ENCODE measurements at places on chromosomes 13 and 19. TPM values are rescaled to one million over a fixed set of nuclear protein-coding genes. Genes with fewer than 3 reads are reported as not detected.

Gene F2RL3
- 1.9 TPM for total RNA-seq

Gene CYP4F11
- not detected for total RNA-seq

Gene CEACAM7
- 1.1 TPM for total RNA-seq

Gene CGB1
- total RNA-seq: not detected

Gene C5AR1
- 10.0 TPM for total RNA-seq

Gene FUT6
- not detected for total RNA-seq

Gene LILRB2
- 2.5 TPM for total RNA-seq

Gene ANO8
- 2.5 TPM for total RNA-seq

Gene BAX
- total RNA-seq: 31.8 TPM

Gene GNG7
- 1.8 TPM for total RNA-seq

Gene PRODH2
- not detected for total RNA-seq

Gene DAND5
- 1.2 TPM for total RNA-seq

DNA sequence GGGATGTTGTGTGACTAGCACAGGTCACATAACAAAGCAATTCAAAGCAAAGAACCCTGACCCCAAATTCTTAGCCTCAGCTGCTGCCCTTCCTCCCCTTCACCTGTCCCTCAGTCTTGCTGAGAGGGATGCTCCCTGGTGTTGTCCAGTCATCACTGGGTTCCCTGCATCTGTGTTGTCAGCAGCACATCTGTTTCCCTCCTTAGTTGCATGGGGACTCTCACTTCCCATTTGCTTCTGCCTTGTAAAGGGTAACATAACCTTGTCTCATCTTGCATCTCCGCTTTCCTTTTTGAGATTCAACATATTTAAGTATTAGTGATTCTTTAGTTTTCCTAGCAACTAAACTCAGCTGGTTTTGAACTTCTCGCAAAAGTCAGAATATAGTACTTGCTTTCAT lies 54.0 kb downstream of the SPATA13 start:
- no peak for DNase-seq

DNA sequence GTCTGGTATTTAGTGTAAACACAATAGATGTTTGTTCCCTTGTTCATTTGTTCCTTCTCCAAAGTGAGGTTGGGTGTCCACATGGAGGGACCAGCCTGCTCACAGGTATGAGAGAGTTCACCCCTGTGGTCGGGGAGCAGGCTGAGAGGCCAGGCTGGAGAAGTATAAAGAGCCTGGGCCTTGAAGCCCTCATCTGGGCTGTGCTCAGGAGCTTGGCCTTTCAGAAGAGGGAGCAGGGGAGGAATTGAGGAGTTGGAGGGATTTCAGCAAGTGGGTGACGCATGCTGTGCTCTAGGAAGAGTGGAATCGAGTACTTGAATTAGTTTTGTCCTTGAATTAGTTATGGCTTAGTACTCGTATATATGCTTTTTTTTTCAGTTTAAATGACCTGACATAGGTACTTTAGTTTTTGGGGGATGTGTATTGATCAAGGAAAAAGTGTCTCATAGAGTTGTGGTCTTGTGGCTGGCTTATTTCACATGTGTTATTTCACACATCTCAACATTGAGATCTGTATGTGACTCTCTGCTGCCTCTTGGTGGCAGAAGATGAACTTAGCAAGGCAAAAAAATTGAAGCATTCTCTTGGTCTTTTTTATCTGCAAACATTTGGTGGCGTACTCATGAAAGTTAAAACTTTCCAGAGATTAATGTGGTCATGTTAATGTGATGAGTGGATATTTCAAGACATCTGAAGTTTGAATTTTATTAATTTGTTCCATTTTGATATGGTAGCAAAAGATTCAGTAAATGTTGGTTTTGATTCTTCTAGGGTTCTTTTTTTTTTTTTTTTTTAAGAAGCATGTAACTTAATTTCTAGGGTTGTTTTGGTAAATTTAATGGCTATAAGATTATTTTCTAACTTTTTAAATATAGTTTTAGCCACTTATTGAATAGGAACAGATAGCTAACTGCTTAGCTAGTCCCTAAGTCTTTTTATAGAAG lies 54.3 kb downstream of the SLAIN1 start:
- no peak for DNase-seq

- DNase-seq: no peak
Measured at GRCh38 chr13:48220592-48220980, 12.4 kb upstream of the ITM2B start.

DNA sequence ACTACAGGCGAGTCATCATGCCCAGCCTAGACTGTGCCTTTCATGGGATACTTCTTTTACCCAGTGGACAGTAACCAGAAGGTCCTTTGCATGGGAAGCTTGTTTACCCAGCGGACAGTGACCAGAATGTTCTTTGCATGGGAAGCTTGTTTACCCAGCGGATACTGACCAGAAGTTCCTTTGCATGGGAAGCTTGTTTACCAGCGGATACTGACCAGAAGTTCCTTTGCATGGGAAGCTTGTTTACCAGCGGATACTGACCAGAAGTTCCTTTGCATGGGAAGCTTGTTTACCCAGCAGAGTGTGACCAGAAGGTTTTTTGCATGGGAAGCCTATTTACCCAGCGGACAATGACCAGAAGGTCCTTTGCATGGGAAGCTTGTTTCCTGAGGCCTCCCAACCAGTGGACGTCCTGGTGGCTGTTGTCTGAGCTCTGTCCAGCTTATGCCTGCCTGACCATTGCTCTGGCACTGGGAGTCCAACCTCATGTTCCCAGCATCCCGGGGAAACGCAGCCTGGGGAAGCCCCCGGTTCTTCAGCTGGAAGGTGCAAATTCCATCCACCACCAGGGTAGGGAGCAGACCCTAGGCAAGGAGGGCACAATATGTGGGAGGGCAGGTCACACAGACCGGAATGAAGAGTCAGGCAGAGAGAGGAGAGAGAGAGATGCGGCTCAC lies 41.6 kb upstream of the PDCD5 start:
- no peak for DNase-seq

GRCh38 chr19:51093510-51094345 lies 11.0 kb upstream of the KLK14 start:
- no peak for DNase-seq

GRCh38 chr13:74251778-74252519 lies 117.7 kb upstream of the KLF12 start:
- DNase-seq: no peak

GRCh38 chr13:48231080-48231479 lies 1.9 kb upstream of the ITM2B start:
- DNase-seq: no peak

DNA sequence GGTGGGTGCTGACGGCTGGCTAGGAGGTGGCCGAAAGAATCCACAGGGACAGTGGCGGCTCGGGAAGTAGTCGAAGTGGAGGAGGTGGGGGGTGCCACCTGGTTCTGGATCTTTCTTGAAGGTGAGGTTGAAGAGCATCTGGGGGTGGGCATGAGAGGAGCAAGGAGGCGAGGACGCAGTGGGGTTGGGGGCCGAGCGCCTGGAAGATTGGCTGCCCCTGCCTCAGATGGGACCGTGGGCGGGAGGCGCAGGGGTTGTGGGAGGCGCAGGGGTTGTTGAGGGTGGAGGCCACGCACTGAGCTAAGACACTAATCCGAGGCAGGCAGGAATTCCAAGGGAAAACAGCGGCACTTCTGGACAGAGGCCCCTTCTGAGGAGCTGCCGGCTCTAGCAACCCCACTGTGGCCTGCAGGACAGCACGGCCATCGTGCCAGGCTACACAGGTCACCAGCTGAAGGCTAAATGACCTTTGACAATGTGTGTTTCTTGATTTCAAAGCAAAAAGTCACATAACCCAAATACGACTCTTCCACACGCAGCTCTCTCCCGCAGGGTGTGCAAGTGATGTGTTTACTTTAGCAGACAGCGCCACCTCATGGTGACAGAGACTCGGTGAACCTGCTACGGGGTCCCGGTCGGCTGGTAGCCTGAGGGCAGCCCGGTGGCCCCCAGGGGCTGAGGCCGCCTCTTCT lies 44.1 kb upstream of the RANBP3 start:
- DNase-seq: peak; percentile 85

DNA sequence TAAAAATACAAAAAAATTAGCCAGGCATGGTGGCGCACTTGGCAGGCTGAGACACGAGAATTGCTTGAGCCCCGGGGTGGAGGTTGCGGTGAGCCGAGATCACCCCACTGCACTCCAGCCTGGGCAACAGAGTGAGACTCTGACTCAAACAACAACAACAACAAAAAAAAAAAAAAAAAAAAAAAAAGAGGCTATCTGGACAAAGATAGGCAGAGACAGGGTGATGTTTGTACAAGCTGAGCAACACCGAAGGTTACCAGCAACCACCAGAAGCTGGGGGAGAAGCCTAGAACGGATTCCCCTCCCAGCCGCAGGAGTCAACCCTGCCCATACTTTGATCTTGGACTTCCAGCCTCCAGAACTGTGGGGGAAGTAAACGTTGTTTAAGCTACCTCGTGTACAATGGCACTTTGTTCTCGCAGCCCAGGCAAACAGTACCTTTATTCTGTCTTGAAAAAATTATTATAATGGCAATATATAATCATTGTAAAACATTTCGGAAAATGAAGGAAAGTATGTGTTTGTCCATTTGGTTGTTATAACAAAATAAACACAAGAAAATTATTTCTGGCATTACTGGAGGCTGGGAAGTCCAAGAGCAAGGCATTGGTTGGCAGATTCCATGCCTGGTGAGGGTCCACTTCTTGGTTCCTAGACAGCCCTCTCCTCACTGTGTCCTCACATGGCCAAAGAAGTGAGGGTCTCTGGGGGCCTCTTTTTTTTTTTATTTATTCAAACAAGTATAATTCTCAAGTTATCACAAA lies 39.8 kb upstream of the LATS2 start:
- DNase-seq: no peak

- DNase-seq: peak; percentile 25
Measured at GRCh38 chr13:112702986-112703379, 13.1 kb downstream of the ATP11A start.

- no peak for DNase-seq
Measured at GRCh38 chr19:31678421-31678820, 329.2 kb upstream of the TSHZ3 start.

GRCh38 chr13:36712770-36713169 lies 39.0 kb downstream of the SERTM1 start:
- DNase-seq: no peak

DNA sequence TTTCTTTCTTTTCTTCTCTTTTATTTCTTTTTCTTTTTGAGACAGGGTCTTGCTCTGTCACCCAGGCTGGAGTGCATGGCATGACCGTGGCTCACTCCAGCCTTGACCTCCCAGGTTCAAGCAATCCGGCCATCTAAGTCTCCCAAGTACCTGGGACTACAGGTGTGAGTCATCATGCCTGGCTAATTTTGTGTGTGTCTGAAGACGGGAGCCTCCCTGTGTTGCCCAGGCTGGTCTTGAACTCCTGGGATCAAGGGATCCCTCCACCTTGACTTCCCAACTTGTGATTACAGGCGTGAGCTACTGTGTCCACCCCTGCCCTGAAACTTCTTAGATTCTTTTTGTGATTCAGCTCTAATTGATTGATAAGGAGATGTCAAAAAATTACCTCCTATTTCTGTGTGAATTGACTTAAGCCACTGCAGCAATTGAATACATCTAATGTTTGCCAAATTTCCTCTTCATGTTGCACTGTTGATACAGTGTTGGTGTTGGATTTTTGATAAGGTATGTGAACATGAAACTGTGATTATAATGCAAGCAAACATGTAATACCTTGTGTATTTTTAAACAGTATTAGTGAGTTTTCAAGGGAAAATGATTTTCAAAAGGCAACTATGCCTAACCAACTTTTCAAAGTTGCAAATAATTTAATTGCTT lies 22.6 kb downstream of the KLF5 start:
- DNase-seq: no peak

GRCh38 chr13:39580881-39581575 lies 22.0 kb downstream of the LHFPL6 start:
- DNase-seq: no peak

DNA sequence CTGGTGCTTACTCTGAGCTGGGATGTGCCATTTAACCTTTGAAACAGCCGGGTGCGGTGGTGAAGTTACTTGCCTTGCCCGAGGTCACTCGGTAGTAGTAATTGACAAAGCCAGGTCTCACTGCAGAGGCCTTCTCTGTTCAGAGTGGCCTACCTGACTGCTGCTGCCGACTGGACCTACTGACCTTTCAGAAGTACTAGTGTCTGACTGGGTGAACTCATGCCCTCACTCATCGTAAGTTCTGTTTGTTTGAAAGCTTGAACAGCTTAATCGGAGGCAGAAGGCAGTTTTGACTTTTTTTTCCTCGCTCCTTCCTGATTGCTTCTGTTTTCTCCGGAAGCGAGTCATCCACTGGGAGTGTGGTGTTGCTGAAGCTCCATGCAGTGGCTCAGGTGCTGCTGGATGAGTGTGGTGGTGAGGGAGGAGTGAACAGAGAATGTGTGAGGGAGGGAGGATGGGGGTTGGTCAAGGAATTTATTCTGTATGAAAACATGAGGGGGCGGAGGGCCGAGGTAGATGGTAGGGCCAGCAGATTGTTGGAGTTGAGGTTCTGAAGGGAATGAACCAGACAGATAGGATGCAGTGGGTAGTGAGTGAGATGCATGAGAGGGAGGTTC lies 2.7 kb downstream of the SPINT2 start:
- DNase-seq: no peak

- no peak for DNase-seq
Measured at GRCh38 chr13:37934339-37935191, 65.0 kb upstream of the TRPC4 start.

DNA sequence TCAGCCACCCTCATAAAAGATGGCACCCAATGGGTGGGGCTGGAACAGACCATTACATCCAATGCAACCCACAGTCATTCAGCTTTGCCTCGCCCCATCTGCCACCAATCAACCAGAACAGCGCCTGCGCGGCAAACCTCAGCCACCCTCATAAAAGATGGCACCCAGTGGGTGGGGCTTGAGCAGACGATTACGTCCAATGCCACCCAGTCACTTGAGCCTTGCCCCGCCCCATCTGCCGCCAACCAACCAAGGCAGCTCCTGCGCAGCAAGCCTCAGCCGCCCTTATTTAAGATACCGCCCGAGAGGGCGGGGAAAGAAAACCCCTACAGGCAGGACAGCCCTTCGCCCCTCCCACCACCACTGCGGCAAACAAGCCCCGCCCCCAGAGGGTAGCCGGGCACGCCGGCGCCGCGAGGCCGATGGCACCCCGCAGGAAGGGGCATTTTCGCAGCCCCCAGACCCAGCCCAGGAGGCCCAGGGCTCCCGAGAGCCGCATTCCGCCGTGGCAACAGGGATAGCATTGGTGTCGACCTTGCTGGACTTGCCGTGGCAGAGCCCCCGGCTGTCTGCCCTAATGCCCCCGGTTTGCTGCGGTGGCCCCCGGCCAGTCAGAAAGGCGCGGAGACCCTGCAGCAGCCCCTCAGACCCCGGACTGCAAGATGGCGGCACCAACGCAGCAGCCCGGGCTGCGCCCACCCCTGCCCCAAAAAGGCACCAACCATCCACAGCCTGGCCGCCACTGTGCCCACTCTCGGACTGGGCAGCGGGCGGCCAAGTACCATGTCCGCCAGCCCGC lies 675 bp downstream of the PEG3 start:
- DNase-seq: peak; percentile 99

DNA sequence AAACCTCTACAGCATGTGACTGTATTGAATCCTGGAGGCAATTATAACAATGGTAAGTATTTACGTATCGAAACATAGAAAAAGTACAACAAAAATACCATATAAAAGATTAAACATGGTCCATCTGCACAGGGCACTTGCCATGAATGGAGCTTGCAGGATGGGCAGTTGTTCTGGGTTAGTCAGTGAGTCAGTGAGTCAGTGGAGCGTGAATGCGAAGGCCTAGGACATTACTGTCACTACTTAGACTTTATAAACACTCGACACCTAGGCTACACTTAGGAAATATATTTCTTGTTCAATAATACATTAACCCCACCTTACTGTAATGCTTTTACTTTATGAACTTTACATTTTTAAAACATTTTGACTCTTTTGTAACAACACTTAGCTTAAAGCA lies 35.6 kb upstream of the TMTC4 start:
- DNase-seq: no peak

Data from sigmoid colon (tissue), 7 donors.